ENCODE measurements at places on chromosomes 13 and 19. TPM values are rescaled to one million over a fixed set of nuclear protein-coding genes. Genes with fewer than 3 reads are reported as not detected.

The FCHO1 gene
- 0.14 TPM for total RNA-seq

The ZNF699 gene
- 7.7 TPM for total RNA-seq

The DIRAS1 gene
- 2.7 TPM for total RNA-seq

The UHRF1 gene
- 5.8 TPM for total RNA-seq

The STAP2 gene
- 4.3 TPM for total RNA-seq

The C19orf85 gene
- not detected for total RNA-seq

The FGF22 gene
- total RNA-seq: under 0.01 TPM

The HSH2D gene
- not detected for total RNA-seq

The IQCN gene
- total RNA-seq: 0.28 TPM

The PSPN gene
- 0.43 TPM for total RNA-seq

The CKM gene
- total RNA-seq: not detected

The FAM83E gene
- total RNA-seq: 0.46 TPM
